Fibroblast of the aortic adventitia (primary cell): ENCODE measurements at places on chromosomes 2 and 18. TPM values are rescaled to one million over a fixed set of nuclear protein-coding genes. Genes with fewer than 3 reads are reported as not detected.

GRCh38 chr18:70121842-70122241 lies 83.6 kb downstream of the RTTN start:
- DNase-seq = no peak

DNA sequence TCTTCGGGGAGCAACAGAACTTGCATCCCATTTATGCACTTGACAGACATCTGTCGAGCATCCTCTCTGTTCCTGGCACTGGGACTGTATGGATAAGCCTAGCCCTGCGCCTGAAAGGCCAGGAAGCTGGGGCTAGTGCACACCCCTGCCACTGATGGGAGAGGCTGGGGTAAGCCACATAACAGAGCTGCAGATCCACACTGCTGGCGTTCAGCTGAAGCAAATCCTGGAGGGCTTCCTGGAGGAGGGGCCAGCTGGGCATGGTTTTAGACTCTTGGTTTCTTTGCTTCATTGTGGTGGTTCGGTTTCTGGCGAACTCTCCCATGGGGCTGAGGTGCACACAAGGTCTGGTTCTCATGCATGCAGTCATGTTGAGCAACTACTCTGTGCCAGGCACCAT lies 45.5 kb upstream of the FOSL2 start:
- DNase-seq = no peak

DNA sequence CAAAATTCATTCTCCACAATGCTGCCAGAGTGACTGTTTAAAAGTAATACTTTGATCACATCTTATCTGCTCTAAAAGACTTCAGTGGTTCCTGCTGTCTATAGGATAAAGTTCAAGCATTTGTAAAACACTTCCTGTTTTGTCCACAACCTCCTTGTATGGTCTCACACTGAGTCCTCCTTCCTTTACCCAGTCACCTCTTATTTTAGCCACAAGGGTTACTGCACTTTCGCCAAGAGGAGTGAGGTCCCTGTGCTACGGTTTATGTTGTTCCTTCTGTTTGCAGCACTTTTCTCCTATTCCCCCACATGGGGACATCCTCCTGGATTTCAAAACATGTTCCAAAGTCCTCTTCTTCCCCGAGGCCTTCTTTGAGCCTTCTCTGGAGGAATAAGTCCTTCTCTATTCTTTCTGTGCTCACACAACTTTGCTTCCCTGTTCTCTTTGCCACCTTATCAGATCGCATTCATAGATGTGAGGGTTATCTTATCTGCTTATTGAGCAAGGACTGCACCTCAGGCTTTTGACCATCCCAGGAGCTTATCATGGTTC lies 112.2 kb upstream of the NABP1 start:
- DNase-seq = no peak

DNA sequence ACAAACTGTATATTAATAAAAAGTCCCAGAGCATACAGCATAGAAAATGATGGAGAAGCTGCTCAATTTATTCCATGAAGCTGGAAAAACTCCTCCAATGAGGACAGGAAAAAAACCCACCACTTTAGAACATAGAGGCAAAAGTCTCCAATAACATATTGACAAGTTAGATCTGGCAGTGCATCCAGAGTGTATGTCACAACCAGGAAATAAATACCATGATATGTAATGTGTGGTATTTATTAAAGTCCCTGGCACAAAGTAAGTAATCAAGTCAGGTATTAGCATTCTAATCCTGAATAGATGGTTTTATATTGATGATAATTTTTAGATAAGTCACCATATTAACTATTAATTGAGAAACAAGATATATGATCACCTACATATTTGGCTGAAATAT lies 427.3 kb upstream of the HS6ST1 start:
- no peak for DNase-seq

- peak; percentile 52 for DNase-seq
Observed at GRCh38 chr2:32485399-32485798, 128.6 kb downstream of the BIRC6 start.

DNA sequence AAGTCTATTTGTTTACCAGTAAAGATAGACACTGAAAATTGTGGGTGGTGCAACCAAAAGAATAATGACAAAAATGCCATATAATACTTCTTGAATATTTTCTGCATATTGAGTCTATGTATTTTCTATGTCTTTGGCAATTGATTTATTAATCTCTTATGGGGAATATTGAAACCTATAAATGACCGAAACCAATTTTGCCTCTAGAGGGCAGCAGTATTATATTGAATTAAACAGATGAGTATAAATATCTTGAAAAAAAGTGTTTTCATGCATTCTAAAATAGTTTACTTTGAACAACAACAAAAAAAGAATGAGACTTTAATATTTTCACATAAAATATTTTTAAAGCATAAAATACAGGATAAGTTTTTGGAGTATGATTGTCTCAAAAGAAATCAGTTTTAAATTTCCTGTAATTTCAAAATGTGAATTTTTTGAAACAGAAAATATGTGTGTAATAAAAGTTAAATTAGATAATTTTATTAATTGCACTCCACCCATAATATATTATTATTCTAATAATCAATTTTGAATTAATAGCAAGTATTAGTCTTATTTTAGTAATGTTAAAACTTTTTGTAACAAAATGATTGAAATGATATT lies 49.9 kb upstream of the CALCRL start:
- peak; percentile 44 for DNase-seq

GRCh38 chr2:227029426-227030105 lies 134.4 kb downstream of the COL4A4 start:
- DNase-seq = no peak

DNA sequence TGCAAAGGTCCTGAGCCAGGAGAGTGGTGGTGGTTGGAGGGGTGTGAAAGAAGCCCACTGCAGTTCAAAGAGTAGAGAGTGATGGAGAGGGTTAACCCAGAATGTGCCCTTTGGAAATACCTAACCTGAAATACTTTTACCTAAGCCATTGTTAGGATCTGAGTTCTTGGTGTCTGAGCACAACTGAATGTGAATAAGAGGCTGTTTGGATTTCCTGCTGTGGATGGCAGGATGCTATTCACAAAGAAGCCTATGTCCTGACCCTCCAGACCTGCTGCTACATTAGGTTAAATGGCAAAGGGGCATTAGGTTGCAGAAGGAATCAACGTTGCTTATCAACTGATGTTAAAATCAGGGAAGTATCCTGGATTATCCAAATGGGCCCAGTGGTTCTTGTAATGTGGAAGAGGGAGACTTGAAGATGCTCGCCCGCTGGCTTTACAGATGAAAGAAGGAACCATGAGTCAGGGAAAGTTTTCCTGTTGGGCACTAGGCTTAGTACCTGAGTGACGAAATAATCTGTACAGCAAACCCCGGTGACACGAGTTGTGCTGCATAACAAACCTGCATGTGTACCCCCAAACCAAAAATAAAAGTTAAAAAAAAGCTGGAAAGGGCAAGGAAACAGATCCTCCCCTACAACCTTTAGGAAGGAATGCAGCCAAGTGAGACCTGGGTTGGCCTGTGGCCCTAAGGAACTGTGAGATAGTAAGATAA lies 27.2 kb downstream of the ITGA6 start:
- DNase-seq = no peak

GRCh38 chr2:62938126-62938525 lies 112.5 kb upstream of the OTX1 start:
- DNase-seq = no peak

- no peak for DNase-seq
Observed at GRCh38 chr2:53268086-53268485, 499.5 kb upstream of the CHAC2 start.

DNA sequence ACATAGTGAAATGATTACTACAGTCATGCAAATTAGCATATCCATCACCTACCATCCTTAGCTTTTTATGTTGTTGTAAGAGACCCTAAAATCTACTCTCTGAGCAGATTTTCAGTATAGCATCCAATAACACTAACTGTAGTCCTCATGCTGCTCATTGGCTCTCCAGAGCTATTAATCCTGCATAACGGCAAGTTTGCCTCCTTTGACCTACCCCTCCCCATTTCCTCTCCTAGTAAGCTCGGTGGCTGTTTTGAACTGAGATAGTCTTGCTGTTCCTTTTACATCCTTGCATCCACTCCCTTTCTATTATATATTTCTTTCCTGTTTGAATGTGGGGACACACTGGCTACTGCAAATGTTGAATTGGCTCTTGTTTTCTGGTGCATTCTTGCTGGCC lies 481.5 kb downstream of the TSN start:
- DNase-seq = no peak

DNA sequence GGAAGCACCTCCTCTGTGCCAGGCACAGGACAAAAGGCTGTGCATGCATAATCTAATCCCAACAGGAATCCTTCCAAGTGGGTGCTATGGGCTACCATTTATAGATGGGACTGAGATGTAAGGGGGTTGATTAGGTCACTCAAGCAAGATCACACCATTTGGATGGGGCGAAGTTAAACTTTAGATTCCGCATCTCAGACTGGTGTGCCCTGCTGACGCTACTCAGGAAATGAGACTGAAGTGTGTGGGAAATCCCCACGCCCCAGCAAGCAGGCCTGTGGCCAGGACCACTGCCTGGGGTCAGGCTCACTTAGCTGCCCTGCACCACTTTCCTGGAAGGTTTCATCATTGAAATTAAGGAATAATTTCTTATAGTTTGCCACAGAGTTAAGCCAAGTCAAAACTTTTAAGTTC lies 70.5 kb upstream of the PPP1CB start:
- DNase-seq = peak; percentile 43

DNA sequence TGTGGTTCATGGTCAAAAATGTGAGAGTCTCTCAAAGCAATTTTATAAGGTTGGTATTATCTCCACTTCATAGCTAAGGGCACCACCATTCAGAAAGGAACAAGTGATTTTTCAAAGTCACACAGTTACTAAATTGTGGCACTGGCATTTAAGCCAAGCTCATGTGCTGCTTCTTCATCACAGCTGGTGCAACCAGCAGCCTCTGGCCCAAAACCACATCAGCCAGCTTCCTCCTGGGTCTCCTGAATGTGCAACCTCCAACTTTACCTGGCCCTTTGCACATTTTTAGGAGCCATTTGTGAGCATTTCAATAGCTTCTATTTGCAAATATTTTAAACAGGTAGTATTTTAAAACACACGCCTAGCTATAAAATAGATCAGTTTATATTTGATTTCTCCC lies 293.7 kb downstream of the BCL11A start:
- DNase-seq = no peak

DNA sequence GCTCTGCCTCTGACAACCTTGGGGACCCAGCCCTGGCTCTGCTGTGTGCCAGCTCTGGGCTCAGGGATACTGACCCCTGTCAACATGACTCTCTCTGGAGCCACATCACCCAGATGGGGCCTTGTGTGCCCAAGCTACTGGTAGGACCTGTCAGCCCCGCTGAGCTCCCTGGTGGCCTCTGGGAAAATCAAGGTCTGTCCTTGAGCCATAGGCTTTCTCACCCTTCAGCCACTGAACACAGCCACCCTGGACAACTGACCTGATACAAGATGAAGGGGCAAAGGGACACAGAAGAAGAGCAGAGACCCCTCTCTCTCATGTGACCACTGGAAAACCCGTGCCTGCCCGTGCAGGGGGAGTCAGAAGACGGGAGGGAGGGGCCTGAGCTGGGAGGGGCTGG lies 7.8 kb downstream of the CCDC74A start:
- DNase-seq = no peak

- DNase-seq = no peak
Observed at GRCh38 chr2:45255563-45255962, 246.3 kb upstream of the SIX2 start.

DNA sequence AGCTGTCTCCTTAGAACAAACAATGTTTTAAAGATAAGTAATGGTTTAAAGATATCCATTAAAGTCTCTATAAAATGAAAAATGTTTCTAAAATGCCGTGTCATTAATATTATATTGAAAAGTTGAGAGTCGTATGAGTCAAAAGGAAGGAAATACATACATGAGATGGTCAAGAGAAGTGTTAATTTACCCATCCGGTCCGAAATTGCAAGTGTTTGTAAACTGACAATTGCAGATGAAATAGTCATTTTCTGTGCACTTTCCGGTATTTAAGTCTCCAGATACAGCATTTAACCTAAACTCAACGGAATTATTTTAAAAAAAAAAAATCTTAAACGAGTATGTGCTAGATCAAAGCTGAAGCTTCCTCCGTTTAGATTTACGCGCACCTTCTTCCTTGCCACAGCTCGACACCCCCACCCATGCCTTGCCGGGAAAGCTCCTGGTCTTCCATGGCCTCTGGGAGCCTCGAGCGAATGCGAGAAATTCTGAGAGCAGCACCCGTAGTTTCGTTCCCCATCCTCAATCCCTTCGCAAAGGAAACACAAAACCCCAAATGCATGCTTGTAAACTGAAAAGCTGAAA lies 1.8 kb downstream of the DSC3 start:
- no peak for DNase-seq

DNA sequence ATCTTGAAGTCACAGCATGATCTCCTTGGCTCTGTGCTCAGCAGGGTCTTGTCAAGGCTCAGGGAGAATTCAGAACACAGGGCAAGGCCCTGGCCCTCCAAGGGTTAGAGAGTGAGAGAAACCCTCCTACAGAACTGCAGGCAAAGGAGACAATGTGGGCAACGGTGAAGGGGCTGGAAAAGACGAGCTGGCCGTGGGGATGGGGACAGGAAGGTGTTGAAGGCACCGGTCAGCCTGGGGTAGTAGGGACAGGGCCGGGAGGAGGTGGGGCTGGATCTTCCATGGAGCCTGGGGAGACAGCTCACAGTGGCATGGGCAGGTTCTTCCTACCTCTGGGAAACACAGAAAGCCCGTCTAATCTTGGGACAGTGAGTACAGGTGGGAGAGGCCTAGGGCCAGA lies 92.2 kb upstream of the MCFD2 start:
- DNase-seq = no peak

- DNase-seq = peak; percentile 79
Observed at GRCh38 chr2:215529271-215529670, 93.4 kb upstream of the FN1 start.

DNA sequence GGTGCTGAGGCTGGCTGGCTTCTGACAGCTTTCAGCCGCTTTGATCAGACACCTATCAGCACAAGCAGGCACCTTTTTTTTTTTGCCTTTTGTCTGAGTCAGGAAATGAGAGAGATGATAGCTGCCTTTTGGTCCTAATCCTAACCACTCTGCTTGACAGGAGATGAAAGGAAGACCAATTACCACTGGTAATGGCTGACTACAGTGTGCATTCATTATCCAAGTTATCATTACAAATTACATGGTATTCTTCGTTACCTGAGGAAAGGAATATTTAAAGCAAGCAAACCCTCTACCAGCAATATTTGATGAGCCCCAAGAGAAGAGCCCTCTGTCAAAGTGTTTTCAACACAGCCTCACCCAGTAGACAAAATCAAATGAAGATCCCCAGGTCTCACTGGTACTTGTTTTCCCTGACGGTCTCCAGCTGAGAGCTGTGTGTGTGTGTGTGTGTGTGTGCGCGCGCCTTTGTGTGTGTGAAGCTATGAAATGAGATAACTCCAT lies 925.7 kb downstream of the DCDC2C start:
- DNase-seq = no peak

The MOGAT1 gene
- not detected in 2 replicates for total RNA-seq

The ADGRF3 gene
- 0.09 TPM in 1 of 2 replicates, not detected in the other for total RNA-seq

The MAPRE3 gene
- total RNA-seq = 5.3 and 7.2 TPM in 2 replicates

The POTEI gene
- not detected in 2 replicates for total RNA-seq

The GYPC gene
- 38.7 and 62.7 TPM in 2 replicates for total RNA-seq

The RPRM gene
- total RNA-seq = 0.27 TPM in 1 of 2 replicates, not detected in the other

The FAM237A gene
- total RNA-seq = not detected in 2 replicates

The PSMA8 gene
- total RNA-seq = not detected in 2 replicates

The TUBA3E gene
- not detected in 2 replicates for total RNA-seq

The RNF144A gene
- 5.8 and 10.8 TPM in 2 replicates for total RNA-seq

The DNAJC5G gene
- total RNA-seq = not detected in 2 replicates

The LHCGR gene
- 0.25 TPM in 1 of 2 replicates, not detected in the other for total RNA-seq

The TEKT4 gene
- not detected in 2 replicates for total RNA-seq

The HOXD3 gene
- total RNA-seq = 0.09 TPM in 1 of 2 replicates, not detected in the other

The G6PC2 gene
- total RNA-seq = not detected in 2 replicates

The CD28 gene
- not detected in 2 replicates for total RNA-seq

The STPG4 gene
- 0.09 TPM in 1 of 2 replicates, not detected in the other for total RNA-seq

The UGT1A3 gene
- not detected in 2 replicates for total RNA-seq

The REG3A gene
- not detected in 2 replicates for total RNA-seq

The TXNL4A gene
- 54.6 and 62.2 TPM in 2 replicates for total RNA-seq
